Sigmoid colon (tissue), 7 donors: ENCODE measurements at places on chromosomes 7 and 10. TPM values are rescaled to one million over a fixed set of nuclear protein-coding genes. Genes with fewer than 3 reads are reported as not detected.

GRCh38 chr10:86341361-86341811, 25.2 kb downstream of the GRID1 start:
- DNase-seq, result peak; percentile 25
- H3K4me3 ChIP-seq, result no peak overlapping the region
- H3K36me3 ChIP-seq, result no peaks in the 10 kb centered on the region
- no peaks in the 10 kb centered on the region for H3K4me1 ChIP-seq

DNA sequence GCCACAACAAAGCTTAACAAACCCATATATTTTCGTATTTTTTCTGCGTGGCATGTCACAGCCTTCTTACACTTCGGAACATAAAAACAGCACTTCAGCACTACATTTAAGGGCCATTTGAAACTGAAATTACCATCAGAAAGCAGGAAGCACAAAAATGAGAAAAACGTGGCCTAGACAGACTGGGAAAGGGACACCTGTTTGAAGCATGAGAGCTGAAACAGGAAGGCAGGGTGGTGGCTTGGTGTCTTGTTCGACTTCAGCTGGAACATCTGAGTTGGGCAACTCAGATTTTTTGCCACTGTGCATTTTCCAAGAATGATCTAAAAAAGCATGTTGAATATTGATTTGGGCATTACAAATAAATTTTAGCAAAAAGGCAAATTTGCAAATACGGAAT, 243.2 kb downstream of the ELMO1 start:
- no peak overlapping the region for H3K4me3 ChIP-seq
- H3K27ac ChIP-seq, result no peak overlapping the region
- no peaks in the 10 kb centered on the region for H3K27me3 ChIP-seq
- no peak for DNase-seq
- H3K36me3 ChIP-seq, result no peaks in the 10 kb centered on the region
- peaks cover 35% of the 10 kb centered on the region for H3K4me1 ChIP-seq

DNA sequence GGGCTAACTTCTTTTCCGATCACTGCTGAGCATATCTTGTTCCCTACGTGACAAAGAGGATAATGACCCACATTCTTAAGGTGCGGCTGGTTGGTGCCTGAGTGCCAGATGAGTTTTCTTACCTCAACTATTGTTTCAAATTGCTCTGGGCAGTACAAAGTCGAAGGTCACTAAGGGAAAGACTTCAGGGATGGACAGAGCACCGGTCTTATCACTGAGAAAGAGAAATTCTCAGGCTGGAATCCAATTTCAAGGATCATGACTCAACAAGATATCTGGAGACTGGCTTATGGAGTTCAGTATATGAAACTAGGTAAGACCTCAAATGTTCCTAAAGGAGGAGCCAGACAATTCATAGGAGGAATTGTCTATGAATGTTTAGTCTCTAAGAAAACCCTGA, 780.3 kb downstream of the SUGCT start:
- no peaks in the 10 kb centered on the region for H3K27me3 ChIP-seq
- H3K27ac ChIP-seq, result no peak overlapping the region
- H3K4me1 ChIP-seq, result peaks cover 8% of the 10 kb centered on the region
- no peak for DNase-seq

DNA sequence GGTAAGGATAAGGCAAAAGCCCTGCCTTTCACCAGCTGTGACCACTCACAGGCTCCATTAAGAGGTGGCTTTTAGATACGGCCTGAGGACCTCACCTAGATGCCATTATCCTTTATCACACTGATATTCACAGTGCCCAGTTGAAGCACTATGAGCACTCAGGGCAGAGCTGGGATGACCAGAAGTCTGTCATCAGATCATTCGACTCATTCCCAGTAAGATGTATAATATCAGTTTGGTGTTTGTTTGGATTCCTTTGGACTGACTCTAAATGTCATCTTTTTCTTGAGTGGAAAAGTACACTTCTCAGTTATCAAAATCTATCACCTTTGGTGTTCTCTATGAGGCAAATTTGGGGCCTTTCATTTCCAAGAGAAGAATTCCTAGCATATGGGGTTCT, 18.7 kb downstream of the CCDC136 start:
- DNase-seq, result no peak
- no peaks in the 10 kb centered on the region for H3K27me3 ChIP-seq
- no peak overlapping the region for H3K4me3 ChIP-seq

DNA sequence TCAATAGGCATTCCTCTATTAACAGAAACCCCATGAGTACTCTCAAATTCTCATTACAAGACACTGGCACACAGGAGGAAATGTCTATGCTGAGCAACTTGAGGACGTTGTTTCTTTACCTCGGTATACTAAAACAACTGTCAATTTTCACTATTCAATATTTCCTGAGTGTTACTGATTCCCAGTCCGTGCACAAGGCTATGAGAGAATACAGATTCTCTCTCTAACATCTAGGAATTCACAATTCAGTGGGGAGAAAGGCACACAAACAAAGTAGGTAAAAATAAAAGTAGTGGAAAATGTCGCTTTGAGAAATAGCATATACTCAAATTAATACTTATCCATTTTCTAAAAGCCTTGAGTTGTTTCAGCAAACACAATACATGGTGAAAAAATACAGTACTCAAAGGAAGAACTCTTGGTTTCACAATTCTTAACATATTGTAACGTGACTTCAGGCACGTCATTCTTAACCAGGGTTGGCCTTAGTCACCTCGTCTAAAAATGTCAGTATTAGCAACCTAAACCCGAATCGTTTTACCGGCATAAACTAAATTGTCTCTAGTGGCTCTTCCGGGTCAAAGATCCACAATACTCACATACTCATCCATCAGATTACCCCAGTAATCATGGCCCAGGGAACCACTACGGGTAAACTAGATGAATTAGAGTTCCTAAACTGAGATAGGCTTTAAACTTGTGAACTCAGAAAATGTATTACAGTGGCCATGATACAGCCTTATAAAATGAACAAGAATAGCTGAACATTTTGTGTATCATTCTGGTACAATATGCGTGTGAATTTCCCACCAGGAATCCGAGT, 1.5 kb downstream of the IPMK start:
- no peaks in the 10 kb centered on the region for H3K36me3 ChIP-seq
- DNase-seq, result no peak
- H3K27me3 ChIP-seq, result no peaks in the 10 kb centered on the region
- peaks cover 30% of the 10 kb centered on the region for H3K4me1 ChIP-seq
- peak overlapping the region; percentile 71 for H3K4me3 ChIP-seq

GRCh38 chr7:84336766-84337165, 142.2 kb upstream of the SEMA3A start:
- no peak for DNase-seq
- H3K27me3 ChIP-seq, result no peaks in the 10 kb centered on the region
- H3K27ac ChIP-seq, result no peak overlapping the region
- peaks cover 4% of the 10 kb centered on the region for H3K4me1 ChIP-seq
- H3K36me3 ChIP-seq, result no peaks in the 10 kb centered on the region

DNA sequence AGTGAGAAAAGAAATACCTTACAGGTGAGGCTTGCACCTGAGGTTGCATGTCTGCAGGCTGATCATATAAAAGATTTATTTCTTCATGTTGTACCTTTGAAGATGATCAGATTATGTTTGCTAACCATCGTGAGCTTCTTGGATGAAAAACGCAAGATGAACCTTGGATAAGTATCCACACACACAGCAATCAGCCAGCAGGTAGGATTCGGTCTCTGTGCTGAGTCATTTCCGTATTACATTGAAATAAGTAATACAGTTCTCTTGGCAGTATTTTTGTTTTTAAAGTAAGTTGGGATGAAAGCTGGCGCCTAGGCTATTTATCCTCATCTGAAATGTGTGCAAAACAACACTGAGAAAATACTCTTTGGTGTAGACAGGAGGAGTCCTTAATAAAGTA, 109.0 kb upstream of the PRKCQ start:
- H3K4me3 ChIP-seq, result no peak overlapping the region
- no peaks in the 10 kb centered on the region for H3K27me3 ChIP-seq
- DNase-seq, result no peak
- no peaks in the 10 kb centered on the region for H3K4me1 ChIP-seq
- H3K27ac ChIP-seq, result no peak overlapping the region

DNA sequence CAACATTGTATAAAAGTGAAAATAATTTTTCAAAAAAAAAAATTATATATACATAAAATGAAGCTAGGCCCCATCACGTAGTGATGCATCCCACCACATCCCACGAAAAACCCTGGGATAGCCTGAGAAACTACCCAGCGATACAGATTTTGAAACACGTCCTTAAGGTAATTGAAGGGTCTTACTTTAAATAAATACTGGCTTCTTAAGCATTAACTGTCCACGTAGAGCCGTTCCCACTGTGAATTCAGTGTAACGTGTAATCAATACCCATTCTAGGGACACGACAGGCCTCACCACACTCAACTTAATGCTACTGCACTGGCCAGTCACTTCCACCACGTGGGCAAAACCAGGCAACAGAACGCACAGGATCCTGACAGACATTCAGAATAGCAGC, 4.0 kb downstream of the ANKRD61 start:
- H3K27ac ChIP-seq, result no peak overlapping the region
- H3K4me3 ChIP-seq, result no peak overlapping the region
- H3K36me3 ChIP-seq, result peaks cover 99% of the 10 kb centered on the region
- no peaks in the 10 kb centered on the region for H3K27me3 ChIP-seq
- H3K4me1 ChIP-seq, result no peaks in the 10 kb centered on the region

DNA sequence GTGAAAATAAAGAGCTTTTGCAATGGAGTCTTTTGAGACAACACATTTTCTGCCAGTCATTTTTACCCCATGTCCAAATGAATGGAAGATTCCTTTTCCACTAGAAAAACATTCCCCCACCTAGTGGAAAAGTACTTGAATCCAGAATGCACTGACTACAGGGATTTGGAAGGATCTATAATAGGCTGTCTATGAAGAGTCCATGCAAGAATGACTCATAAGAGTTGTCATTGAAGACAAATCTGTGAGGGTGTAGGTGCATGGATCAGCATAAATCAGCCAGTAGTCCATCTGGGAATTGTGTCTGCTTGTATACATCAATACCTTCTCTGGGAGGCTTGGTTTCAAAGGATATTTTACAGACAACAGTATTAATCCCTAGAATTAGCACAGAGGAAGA, 32.5 kb upstream of the TRUB1 start:
- no peak for DNase-seq
- no peak overlapping the region for H3K4me3 ChIP-seq
- H3K36me3 ChIP-seq, result no peaks in the 10 kb centered on the region
- H3K27me3 ChIP-seq, result no peaks in the 10 kb centered on the region

DNA sequence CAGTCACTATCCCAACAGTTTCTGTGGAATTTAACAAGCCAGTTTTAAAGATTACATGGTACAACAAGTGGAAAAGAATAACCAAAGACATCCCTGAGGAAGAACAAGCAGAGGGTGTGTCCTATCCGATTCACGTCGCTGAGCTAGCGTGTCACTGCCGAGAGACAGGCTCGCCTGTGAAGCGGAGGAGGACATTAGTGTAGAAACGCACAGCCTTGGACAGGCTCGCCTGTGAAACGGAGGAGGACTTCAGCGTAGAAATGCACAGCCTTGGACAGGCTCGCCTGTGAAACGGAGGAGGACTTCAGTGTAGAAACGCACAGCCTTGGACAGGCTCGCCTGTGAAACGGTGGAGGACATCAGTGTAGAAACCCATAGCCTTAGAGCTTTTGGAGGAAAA, 52.7 kb upstream of the INPP5A start:
- no peaks in the 10 kb centered on the region for H3K27me3 ChIP-seq
- no peak overlapping the region for H3K27ac ChIP-seq
- DNase-seq, result peak; percentile 37

- DNase-seq, result no peak
- H3K4me3 ChIP-seq, result no peak overlapping the region
- H3K27ac ChIP-seq, result no peak overlapping the region
- H3K27me3 ChIP-seq, result no peaks in the 10 kb centered on the region
Measured at GRCh38 chr10:73333202-73333601, 25.5 kb downstream of the CFAP70 start.

DNA sequence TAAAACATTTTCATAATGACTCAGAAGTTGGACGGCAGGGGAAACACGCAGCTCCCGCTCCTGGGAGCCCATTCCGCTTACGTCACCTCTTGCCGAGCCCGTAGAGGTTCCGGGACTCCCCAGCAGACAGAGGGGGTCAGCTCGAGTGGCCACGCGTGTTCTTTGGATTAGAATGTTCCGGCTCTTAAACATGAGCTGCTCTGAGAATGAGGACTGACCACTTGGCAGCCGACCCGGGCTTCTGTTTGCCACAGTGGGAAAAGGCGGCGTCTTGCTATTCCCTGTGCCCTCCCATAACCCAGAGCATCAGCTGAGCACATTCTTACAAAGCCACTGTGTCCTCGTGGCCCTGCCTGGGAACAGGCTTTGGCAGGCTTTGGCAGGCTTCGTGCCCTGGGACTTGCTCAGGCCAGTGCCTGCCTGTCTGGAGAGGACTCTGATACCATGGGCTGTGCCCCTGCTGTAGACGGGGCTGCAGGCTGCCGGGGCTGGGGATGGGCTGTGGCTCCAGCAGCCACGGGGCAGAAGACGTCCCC, 40.1 kb downstream of the PFKP start:
- peak; percentile 89 for DNase-seq
- peaks cover 16% of the 10 kb centered on the region for H3K4me1 ChIP-seq
- H3K27me3 ChIP-seq, result no peaks in the 10 kb centered on the region
- no peak overlapping the region for H3K4me3 ChIP-seq

DNA sequence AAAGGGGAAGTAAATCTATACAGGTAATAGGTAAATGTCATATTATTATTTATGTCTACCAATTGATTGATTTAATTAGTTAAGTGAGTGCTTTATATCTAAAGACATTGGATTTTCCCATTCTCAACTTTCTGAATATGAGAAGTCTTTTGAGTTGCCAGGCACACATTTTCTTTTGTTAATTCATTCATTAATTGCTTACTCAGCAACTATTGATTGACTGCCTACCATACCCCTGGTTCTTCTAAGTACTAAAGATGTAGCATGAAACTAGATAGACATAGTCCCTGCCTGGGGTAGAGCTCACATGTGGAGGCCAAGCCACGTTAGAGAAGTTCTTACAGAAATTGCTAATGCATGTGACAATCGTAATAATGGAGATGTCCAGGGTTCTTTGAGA, 253.1 kb upstream of the LYZL1 start:
- H3K27ac ChIP-seq, result no peak overlapping the region
- H3K4me3 ChIP-seq, result no peak overlapping the region
- DNase-seq, result no peak
- H3K36me3 ChIP-seq, result no peaks in the 10 kb centered on the region

Gene GHRHR
- total RNA-seq, result not detected

Gene ATRNL1
- 17.3 TPM for total RNA-seq

Gene PRLHR
- total RNA-seq, result not detected

Gene SCIN
- total RNA-seq, result 0.28 TPM

Gene GRM3
- total RNA-seq, result not detected

Gene ADCY1
- total RNA-seq, result 0.55 TPM

Gene RASSF4
- total RNA-seq, result 61.7 TPM

Gene NFKB2
- 41.1 TPM for total RNA-seq

Gene PAOX
- 11.4 TPM for total RNA-seq

Gene MRPL43
- 119 TPM for total RNA-seq

Gene AMPH
- 26.2 TPM for total RNA-seq

Gene GUSB
- total RNA-seq, result 23.5 TPM
